WERI-Rb-1 (cell line): ENCODE measurements at places on chromosomes 2 and 18.

GRCh38 chr2:6754419-6754818 lies 111.3 kb downstream of the CMPK2 start:
- DNase-seq: peak; percentile 58

- DNase-seq: no peak
These were observed 69.0 kb upstream of the ASAP2 start for GRCh38 chr2:9137379-9138150.

GRCh38 chr2:205683502-205684367 lies 1.4 kb downstream of the NRP2 start:
- no peak for DNase-seq

DNA sequence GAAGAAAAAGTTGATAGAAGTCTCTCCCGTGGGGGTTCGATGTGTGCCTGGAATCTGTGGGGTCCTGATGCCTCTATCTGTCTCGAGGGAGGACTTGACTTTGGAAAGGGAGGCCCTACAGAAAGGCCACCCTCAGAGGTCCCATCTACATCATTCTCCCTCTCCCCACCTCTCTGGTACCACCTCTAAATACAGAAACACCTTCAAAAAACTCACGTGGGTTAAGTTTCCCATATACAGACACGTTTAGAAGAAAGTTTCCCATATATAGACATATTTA lies 5.3 kb upstream of the TMEM37 start:
- no peak for DNase-seq

- no peak for DNase-seq
These were observed 67.1 kb upstream of the EPAS1 start for GRCh38 chr2:46230115-46230571.

GRCh38 chr2:31813016-31813415 lies 197.8 kb downstream of the MEMO1 start:
- no peak for DNase-seq

GRCh38 chr18:44731530-44732237 lies 51.0 kb downstream of the SETBP1 start:
- DNase-seq: no peak
